ENCODE measurements at places on chromosomes 3 and 15. TPM values are rescaled to one million over a fixed set of nuclear protein-coding genes. Genes with fewer than 3 reads are reported as not detected.

- DNase-seq: no peak
Measured at GRCh38 chr3:98670020-98670419, 76.6 kb upstream of the CPOX start.

- DNase-seq: no peak
Measured at GRCh38 chr15:47866446-47866845, 149.1 kb downstream of the SEMA6D start.

Gene DPH6
- 13.2 TPM for total RNA-seq

Gene PRR20G
- total RNA-seq: not detected

- DNase-seq: no peak
Measured at GRCh38 chr15:70271422-70272088, 173.8 kb upstream of the TLE3 start.

DNA sequence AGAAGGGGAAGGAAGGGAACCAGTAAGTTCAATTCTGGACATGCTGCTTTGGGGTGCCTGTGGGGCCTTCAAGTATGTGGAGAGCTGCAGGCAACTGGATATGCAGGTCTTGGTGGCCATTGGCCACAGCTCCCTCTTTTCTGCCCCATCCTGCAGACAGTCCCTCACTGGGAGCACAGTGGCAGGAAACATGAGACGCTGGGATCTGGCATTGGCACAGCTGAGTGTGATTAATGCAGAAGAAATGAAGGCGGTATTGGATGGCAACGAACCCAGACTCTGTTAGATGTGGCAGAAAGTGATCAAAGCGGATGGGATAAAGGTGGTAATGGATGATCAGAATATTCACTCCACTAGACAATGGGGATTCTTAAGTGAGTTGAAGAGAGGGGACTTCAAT, 23.2 kb upstream of the VPS8 start:
- no peak for DNase-seq

DNA sequence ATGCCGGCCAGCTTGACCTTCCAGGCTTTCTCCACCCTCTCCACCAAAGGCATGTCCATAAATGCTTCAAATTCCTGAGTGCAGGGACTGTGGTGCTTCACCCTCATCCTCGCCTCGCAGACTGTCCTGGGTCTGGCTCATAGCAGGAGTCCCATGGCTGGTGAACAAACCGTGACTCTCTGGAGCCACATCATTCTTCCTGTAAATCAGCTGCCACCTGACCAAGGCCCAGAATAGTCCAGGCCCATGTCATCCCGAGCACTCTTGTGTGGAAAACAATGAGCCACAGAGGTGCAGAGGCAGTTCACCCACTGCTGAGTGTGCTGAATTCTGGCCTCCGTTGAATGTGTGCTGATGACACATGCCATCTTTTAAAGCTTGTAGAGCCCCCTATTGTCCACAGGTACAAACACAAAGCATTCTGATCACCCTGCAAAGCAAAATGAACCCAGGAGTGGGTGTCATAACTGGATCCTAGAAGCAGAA, 68.6 kb downstream of the ABHD5 start:
- no peak for DNase-seq

DNA sequence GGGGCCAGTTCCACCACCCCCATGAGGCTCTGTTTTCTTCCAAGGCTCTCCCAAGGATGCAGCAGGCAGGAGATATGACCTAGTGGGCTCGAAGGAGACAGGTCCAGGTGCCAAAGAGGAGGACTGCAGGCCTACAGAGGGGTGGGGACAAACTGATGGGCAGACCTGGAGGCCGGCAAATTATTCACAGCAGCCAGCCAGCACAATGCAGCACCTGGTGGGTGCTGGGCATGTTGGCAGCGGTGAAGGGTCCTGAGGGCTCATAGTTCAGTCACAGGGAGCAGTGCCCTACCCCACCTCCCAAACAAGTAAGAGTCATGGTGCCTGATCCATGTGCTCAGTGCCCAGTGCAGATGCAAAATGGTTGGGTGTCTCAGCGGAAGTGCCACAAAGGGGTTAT, 171.7 kb downstream of the ABHD5 start:
- DNase-seq: no peak

Gene TFRC
- total RNA-seq: 680 TPM

DNA sequence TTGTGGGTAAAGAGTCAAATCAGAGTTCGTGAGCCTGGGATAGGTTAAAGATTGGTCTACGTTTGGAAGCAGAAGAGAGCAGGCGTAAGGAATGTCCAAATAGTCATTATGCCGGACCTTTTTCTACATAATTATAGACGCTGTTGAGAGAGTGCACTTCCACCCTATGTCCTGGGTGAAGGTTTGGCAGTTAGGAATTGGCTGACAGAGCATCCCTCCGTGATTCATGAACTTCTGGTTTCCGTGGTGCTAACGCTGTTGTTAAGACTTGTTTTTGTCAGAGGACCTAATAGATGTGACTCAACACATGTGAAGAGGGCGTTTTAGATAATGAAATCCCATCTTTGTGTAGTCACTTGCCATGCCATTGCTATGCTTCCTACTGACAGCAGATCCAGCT, 1.1 kb downstream of the EAF1 start:
- no peak for DNase-seq

Gene RARRES1
- total RNA-seq: 0.21 TPM

Gene ATP8B4
- total RNA-seq: 75.3 TPM

GRCh38 chr3:126558336-126559071, at the start of gene C3orf22:
TSS of gene C3orf22 (minus strand) at chr3:126558932. CDS start at chr3:126553390, 5,542 bp downstream.
- no peak for DNase-seq

GRCh38 chr15:26561130-26561529, 211.7 kb downstream of the GABRB3 start:
- DNase-seq: no peak

Gene RUBCN
- 43.6 TPM for total RNA-seq

Gene MAP1A
- 1.9 TPM for total RNA-seq

GRCh38 chr15:35430301-35430700, 115.7 kb downstream of the DPH6 start:
- no peak for DNase-seq

Gene RETNLB
- not detected for total RNA-seq

- DNase-seq: no peak
Measured at GRCh38 chr3:189871418-189871817, 240.2 kb downstream of the TP63 start.

- DNase-seq: peak; percentile 51
Measured at GRCh38 chr15:98779463-98780071, 131.2 kb downstream of the IGF1R start.

DNA sequence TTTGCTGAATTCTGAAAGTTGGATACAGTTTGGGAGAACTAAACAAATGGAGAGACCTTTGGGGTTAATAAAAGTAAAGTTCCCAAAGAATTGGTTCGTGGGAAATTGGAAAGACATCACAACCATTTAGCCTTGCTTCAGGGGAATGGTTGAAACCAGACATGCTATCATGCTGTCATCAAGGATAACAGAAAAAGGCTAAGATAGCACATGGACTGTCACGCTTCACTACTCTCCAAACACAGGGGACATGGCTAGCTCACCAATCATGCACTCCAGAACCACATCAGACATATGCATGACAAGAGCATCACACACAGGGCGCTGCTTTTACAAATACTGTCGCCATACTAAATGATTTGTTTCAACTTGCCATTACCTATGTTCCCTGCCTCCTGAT, 671.7 kb upstream of the ROBO1 start:
- no peak for DNase-seq

Gene FBXL22
- total RNA-seq: 0.78 TPM

DNA sequence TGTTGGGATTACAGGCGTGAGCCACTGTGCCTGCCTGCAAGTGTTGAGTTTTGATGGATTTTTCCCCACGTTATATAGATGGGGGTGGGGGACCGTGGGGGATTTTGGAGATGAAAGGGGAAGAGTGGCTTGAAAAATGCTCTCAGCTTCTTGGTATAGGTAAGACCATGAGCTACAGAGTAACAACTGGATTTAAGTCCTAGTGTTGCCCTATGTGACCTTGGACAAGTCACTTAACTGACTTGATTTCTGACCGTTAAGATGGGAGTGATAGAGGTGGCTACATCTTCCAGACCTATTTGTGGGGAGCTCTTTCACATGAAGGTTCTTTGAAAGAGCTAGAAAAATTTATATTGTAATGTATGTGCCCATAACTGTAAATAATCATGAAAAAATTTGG, 13.3 kb downstream of the TRIM71 start:
- DNase-seq: no peak

Gene ARHGAP11A
- 103 TPM for total RNA-seq

GRCh38 chr3:21649519-21649918, 101.5 kb downstream of the ZNF385D start:
- no peak for DNase-seq

DNA sequence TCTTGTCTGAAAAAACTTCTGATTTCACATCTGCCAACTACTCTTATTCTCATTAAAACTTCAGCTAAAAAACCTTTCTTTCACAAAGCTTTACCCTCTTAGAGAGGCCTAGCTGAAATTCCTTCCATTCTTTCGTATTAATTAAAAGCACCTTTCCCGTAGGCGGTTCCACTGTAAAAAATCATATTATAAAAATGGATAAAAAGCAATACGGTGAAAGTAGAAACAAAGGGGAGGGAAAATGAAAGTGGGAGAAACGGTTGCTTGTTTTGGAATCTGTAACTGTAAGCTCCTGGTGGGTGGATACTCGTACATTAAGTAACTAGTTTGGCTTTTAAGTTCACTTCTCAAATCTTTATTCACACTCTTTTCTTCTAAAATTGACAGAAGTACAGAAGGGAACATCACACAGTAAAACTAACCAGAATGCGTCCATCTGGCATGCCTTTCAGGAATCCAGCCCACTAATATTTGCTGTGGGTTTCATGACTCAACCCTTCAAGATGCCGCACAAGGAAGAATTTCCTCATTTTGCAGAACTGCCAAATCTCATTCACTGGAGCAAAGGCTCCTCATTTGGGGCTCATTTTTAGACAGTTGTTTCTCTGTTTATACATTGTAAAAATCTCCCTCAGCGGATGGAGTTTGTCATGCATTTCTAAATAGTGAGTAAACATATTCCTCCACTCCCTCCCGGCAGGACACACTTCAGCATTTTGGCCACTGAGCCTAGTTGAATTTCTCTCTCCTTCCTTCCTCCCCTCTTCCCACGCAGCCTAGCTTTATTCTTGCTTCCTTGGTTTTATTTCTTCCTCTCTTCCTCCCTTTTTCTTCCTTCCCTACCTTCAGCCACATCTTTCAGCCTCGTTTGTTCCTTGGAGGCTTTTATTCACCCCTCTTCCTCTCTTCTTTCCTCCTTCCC, 419.5 kb upstream of the NAALADL2 start:
- no peak for DNase-seq

DNA sequence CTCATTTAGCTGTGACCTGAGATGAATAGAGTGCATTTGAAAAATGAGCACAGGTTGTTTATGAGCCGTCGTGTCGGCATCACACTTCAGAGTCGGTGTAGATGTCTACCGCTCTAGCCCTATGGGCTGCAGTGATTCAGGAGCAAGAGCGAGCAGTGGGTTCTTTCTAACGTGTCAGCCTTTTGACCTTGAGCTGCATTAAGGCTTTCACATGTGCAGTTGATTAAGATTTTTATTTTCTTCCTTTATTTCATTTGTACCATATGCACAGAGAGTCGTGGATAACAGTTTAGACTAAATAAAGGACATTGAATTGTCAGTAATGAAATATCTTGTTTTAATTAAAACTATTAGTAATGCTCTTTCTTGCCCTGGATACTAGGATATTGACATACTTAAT, 368.2 kb downstream of the PTPRG start:
- DNase-seq: no peak

Gene CPNE9
- not detected for total RNA-seq
